ENCODE measurements at places on chromosomes 5 and 9. TPM values are rescaled to one million over a fixed set of nuclear protein-coding genes. Genes with fewer than 3 reads are reported as not detected.

Gene NKD2
- 2.5 TPM for total RNA-seq

GRCh38 chr9:78668148-78668832, 371.4 kb downstream of the PSAT1 start:
- DNase-seq: no peak

GRCh38 chr9:98479967-98480847, 224.8 kb upstream of the TBC1D2 start:
- no peak for DNase-seq

DNA sequence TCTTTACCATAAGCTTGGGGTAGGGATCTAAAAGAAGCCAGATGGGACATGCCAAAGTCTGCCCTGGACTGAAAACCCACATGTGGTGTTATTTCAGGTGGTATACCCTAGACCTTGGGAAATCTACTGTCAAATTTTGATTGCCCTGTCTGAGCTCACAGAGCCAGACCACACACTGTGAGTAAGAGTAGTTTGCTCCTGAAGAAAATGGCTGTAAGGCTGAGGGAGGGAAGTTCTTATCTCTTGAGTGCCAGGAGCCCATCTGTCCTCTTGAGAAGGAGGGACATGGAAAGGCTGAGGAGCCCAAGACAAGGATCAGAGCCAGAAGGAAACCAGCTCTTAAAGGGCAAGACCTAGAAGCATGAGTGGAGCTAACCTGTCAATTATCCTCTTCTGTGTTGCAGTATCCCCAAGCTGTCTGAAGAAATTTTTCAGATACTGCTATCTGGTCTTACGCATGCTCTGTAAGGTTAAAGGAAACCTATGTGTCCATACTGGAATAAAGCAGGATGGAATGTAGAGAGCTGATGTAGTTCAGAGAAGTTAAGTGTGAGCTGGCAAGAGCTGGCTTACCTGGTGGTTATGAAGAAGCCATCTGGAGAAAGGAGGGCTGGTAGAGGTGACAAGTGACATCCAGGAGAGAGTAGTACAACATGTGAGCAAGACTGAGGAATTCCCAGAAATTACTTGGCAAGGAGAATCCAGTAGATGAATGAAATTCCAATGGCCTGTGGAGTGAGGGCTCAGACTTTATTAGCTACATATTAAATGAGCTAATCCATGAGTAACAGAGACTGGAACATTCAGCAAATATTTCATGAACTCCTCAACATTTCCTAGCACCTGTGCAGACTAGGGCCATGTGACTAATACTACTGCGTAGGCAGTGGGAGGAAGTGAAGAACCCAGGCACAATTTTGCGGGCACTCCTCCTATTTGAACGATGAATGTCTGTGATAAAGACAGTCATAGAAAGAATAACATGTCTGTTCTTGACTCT, 389.1 kb upstream of the KIF2A start:
- DNase-seq: no peak

DNA sequence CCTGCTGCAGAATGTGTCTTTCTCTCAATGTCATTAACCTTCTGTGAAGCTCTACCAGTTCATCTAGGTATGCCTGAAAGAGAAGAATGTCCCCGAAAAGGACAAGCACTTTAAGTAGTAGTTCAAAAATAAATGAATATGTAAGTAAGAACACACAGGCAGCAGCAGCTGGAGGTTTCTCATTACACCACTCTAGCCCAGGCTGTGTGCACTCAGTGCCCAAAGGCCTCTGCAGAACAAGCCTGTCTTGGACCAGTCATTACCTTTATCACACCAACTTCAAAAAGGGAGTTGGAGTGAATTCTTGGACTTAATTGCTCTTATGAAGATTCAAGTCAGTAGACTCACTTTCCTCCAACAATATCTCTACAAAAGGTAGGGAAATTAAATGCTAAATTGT, 268.8 kb downstream of the MLLT3 start:
- no peak for DNase-seq

All from activated naive CD4-positive, alpha-beta T cell treated with anti-CD3 and anti-CD28 coated beads for 36 hours (primary cell).